ENCODE measurements at places on chromosomes 7 and 10.

DNA sequence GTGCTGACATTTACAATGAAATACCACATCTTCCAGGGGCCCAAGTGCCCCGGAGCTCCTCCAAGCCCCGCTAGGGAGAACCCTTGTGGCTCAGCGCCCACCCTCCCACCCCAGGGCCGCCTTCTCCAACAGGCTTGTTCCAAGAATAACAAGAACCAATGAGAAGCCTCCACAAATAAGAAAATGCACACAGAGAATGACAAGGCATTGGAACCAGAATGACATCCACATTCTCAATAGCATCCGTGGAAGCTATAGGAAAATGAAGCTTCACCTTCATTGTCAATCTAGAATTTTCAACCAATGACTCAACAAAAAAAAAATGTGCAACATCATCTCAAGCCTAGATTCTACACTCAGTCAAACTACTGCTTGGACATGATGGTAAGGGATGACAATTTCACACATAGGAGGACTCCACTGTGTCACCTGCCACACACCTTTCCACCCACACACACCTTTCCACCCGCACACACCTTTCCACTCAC is 50.4 kb upstream of the PPP2R2D start:
- no peak for DNase-seq

DNA sequence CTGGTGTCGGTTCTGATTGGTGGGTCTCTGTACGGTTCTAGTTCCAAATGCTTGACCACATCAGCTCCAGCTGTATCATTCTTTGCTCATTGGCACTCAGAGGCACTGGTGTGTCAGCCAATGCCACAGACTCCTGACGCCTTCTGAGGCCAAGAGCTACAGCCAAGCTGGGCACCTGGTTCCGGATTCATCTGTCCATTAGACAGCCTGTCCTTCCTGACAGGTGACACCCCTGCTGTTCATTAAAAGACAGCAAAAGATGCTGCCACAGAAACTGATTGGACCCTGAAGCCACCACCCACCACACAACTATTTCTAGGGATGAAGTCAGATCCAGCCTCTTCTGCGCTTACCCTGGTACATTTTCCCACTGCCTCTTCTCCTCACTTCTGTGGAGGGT is 35.6 kb downstream of the COL13A1 start:
- no peak for DNase-seq

DNA sequence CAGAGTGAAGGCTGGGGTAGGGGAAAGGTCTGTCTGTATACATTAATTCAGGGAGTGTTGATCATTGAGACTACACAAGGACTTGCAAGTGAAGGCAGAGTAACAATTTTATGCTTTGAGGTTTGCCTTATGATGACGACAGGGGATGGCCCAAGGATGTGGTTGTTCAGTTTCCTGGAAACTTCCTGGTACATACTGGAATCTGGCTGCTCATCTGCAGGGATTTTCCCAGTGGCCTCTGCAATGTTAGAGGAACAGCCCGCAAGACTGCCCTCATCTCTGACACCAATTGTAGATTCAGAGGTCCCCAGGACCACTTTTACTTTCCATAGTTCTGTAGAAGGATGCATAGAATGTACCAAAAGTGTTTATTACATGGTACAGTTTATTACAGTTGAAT is 189.6 kb downstream of the TMEM178B start:
- no peak for DNase-seq

GRCh38 chr10:71179382-71179781 is 33.0 kb upstream of the UNC5B start:
- no peak for DNase-seq

DNA sequence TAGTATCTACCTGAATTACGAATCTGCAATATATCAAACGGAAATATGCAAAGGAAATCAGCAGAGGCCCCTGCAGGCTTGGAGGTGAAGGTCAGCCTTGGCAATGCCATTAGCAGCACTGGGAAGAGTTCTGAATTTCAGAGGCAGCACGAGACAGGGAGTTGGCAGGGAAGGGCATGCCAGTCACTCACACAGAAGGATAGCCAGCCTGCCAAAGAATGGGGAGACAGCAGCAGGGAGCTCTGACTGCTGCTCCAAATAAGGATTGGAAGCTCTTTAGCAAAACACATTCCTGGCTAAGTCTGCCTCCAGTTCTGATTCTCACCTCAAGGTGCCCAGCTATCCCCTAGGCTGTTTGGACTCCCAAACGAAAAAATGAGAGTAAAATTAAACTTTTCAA is 188.0 kb downstream of the PDE1C start:
- DNase-seq = no peak

DNA sequence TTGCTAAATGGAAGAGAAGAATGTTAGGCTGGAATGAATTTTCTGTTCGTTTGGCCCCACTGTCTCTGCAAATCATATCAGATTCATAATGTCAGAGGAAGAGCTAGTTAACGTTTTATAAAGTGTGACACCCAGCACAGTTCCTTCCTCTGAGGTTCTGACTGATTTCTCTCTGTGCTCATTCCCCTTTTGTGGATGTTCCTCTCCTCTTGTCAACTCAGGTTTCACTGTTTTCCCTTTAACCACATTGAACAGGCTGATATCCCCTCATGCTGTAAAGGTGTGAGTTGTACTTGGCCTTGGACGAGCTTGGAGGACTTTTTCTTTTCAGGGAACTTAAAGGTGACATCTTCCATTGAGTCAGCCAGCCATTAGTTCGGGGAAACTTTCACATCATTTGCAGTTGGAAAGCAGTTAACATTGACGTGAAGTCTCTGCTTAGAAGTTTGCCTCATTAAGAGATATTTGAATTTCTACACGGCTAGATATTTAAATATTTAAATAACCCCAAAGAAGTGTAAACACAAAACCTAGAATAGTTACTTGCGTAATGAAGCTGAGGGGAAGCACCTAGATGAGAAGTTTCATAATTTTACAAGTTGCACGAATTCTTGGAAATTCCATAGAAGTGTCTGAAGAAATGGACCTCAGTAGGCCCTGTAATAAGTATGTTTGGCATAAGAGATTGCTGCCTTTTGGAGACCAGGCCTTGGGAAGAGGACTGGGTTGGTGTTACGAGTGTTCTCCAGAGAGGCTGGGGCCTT is 101.5 kb upstream of the EGR2 start:
- DNase-seq = peak; percentile 32

DNA sequence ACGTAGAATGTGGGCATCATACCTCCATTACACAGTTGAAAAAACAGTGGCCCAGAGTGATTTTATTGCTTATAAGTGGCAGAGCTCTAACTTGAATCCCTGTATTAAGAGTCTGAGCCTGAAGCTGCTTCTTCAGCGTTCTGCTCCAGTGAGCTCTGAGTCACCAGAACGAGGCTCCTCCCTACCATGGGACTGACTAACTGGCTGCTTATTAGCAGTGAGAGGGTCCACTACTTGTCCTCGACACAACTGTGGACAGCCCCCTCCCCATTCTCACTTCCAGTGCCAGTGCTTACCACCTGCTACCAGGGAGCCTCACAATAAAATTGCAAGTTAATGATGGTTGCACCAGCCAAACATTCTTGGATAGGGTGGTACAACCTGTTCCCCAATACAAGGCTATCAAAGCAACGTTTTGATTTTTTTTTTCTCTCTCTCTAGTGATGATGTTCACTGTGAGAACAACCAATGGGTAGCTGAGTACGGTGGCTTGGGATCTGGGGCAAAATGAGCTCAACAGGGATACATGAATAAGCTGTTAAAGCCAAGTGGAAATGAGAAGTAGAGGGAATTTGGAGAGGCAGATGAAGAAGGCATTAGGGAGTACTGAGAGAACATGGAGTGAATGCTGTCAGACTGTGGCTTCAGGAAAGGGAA is 2.7 kb upstream of the NRG3 start:
- DNase-seq = no peak

GRCh38 chr7:77859343-77859742 is 60.8 kb downstream of the PHTF2 start:
- no peak for DNase-seq

DNA sequence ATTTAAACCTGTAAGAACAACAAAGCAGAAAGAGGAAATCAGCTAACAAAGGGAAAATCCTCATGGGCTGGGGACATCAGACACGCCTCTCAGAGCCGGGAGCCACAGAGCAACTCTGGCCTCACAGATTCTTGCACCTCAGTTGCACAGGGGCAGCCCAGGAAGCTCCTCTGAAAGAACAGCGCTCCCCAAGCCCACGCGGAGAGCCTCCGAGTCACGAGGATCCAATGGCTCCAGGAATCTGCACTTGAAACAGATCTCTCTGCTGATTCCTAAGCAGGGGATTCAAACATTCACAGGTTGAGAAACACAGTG is 213.2 kb upstream of the MGMT start:
- no peak for DNase-seq

- DNase-seq = peak; percentile 33
Measured at GRCh38 chr10:118383063-118383689, 41.1 kb upstream of the FAM204A start.

GRCh38 chr10:24433705-24434104 is 224.8 kb downstream of the KIAA1217 start:
- DNase-seq = no peak

DNA sequence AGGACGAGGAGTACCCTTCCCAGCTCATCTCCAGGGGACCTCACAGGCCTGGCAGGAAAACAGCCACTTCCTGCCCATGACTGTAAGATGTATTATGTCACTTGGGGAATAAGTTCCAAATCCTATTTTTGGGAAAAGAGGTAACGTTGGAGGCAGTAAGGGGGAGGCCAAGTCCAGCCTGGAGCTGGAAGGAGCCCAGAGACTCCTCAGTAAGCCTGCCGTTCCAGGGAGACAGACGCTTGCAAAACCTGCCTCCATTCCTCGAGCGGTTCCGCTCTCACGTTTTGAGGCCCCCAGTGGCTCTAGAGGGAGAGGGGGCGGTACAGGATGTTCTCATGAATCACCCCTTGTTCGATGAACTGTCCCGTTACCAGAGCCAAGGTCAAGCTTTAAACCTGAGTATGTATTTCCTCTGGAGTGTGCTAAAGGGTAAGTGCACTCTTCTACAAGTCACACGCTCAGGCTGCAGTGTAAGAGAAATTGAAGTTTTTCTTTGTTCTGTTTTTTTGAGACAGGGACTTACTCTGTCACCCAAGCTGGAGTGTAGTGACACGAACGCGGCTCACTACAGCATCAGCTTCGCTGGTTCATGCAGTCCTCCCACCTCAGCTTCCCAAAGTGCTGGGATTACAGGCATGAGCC is 45.5 kb upstream of the CYTH3 start:
- peak; percentile 45 for DNase-seq

DNA sequence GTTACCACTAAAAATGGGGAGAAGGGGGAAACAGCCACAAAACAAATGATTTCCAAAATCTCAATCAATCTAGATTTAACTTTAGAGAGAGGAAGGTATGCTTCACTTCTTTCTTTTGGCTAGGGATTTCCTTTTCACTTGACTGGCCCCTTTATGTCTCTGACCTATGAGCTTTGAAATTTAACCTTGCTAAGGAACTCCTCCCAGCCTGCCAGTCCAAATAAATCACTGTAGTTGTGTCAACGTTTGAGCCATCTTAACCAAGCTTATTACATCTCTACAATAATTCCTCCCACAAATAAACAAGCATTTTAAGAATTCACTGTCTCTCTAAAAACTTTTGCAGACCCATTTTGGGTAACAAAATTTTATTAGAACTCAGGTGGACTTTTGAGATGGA is 315.5 kb upstream of the CELF2 start:
- no peak for DNase-seq

DNA sequence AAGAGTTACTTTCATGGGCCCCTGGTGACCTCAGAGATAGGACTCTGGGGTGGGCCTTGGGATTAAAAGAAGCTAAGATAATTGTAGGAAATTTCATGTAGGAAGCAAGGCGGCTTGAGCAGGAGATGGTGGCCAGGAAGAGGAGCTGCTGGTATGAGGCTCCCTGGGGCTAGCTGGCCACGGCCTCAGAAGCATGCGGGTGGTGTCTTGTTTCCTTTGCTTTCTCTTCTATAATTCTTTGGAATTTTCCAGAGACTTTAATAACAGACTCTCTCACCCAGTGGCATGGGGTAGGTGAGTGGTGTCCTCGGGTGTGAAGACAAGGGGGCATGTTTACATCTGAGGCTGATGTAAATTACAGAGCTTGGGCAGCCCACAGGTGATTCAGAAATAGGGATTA is 41.9 kb upstream of the KDM7A start:
- DNase-seq = no peak

DNA sequence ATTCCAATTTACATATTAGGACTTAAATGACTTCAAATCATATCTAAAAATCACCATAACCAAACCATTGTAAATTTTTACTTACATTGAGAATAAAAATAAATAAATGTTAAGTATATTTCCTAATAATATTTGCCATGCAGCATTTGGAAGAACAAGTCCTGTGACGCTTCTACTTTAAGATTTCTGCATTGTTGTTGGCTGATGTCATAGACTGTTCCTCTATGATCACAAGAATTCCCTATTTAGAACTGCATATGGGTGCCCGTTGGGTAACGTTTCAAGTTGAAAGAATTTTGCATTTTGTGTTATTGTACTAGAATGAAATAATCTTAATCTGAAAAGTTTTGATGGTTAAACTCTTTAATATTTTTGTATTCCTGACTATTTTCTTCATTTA is 5.1 kb upstream of the ITGB1 start:
- no peak for DNase-seq

- DNase-seq = peak; percentile 45
Measured at GRCh38 chr7:32921896-32922295, 30.3 kb upstream of the KBTBD2 start.

DNA sequence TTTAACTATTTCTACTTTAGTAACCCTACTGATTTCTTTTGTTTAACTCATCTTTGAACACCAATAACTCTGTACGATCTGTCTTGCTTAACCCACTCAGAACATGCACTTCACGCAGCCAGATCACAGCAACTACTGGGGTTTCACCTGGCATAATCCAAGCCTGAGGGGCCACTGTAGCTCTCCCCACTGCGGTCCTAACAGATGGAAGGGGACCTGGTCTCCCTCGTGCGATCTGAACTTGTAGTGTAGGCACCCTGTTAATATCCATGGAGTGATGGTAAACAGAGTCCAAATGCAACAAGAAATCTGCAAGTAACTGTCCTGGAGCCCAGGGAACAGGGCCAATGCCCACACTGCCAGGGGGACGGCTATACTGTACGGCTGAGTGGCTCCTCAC is 45.5 kb downstream of the INSIG1 start:
- no peak for DNase-seq

- no peak for DNase-seq
Measured at GRCh38 chr10:46556515-46557318, at the start of gene GPRIN2. Gene GPRIN2 (minus strand): TSS chr10:46556658. CDS start chr10:46550736, 5,922 bp downstream.

GRCh38 chr7:95929710-95930280 is 157.4 kb downstream of the DYNC1I1 start:
- no peak for DNase-seq

GRCh38 chr10:85420501-85421191 is 945.9 kb downstream of the GRID1 start:
- DNase-seq = no peak

DNA sequence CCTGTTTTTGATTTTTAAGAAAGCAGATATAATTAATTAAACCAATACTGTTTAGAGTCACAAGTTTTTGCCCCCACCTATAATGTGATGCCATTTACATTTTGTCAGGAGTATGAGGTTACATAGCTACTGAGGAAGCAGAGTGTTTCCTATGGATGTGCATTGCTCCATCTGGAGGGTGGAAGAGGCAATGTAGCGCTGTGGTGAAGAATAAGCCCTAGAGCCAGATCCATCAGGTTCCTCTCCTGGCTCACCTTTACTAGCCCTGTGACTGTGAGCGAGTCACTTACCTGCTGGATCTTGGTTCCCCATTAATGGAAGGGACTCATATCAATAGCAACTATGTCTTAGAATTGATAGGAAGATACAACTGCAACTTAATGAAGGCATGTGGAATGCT is 216.0 kb downstream of the GPAM start:
- no peak for DNase-seq

All from MV-4-11 (cell line).